Diencephalon (tissue), 1 donor: ENCODE measurements at places on chromosomes 3 and 15. TPM values are rescaled to one million over a fixed set of nuclear protein-coding genes. Genes with fewer than 3 reads are reported as not detected.

The MYZAP gene
- total RNA-seq = 3.2 TPM

The TP63 gene
- 0.23 TPM for total RNA-seq

The ST8SIA2 gene
- 61.8 TPM for total RNA-seq

The LYZL4 gene
- total RNA-seq = not detected

The IL17RB gene
- total RNA-seq = 9.0 TPM

The CLDN11 gene
- total RNA-seq = 18.2 TPM

The MUC20 gene
- 3.5 TPM for total RNA-seq

The CFAP92 gene
- 6.5 TPM for total RNA-seq

The GP9 gene
- not detected for total RNA-seq
